ENCODE measurements at places on chromosomes 6 and 20.

DNA sequence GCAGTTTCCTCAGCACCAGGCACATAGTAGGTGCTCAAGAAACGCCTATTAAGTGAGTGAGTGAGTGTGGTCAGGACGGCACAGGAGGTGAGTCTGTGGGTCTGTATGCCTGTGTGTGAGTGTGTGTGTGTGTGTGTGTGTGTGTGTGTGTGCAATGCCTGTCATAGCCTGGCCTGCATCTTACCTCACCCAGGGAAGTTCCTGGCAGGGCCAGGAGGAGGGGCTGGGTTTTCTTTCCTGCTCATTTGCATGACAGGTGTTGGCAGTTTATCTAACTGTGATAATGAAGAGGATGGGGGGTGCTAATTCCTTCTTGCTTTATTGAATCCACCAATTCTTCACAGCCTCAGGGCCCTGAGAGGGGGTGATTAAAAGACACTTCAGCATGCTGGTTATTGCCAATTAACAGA, 146.7 kb upstream of the MLN start:
- H3K27me3 ChIP-seq = peaks cover 2% of the 10 kb centered on the region
- H3K4me1 ChIP-seq = peaks cover 3% of the 10 kb centered on the region
- H3K27ac ChIP-seq = no peak overlapping the region

- peaks cover 7% of the 10 kb centered on the region for H3K27me3 ChIP-seq
- no peak for DNase-seq
- no peaks in the 10 kb centered on the region for H3K4me1 ChIP-seq
Observed at GRCh38 chr20:46959081-46959692, 64.5 kb downstream of the EYA2 start.

DNA sequence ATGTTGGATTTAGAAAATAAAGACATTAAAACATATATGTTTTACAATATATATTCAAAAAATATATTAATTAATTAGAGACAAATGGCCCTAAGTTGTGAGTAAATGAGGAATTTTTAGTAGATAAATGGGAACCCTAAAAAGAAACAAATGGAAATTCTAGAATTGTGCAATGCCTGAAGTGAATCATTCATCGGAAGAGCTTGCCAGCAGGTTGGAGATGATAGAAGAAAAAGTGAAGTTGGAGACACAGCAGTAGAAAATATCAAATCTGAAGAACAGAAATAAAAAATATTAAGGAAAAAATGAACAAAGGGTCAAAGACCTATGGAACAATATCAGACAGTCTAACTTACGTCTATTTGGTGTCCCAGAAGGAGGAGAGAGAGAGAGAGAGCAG, 109.4 kb upstream of the NEDD9 start:
- no peak overlapping the region for H3K4me3 ChIP-seq
- peaks cover 59% of the 10 kb centered on the region for H3K4me1 ChIP-seq
- no peak for DNase-seq
- peaks cover 39% of the 10 kb centered on the region for H3K36me3 ChIP-seq

- no peak overlapping the region for H3K4me3 ChIP-seq
- H3K27me3 ChIP-seq = peaks cover 6% of the 10 kb centered on the region
- H3K27ac ChIP-seq = no peak overlapping the region
- H3K36me3 ChIP-seq = no peaks in the 10 kb centered on the region
- no peaks in the 10 kb centered on the region for H3K4me1 ChIP-seq
- DNase-seq = no peak
Observed at GRCh38 chr6:1129131-1129530, 182.8 kb upstream of the FOXQ1 start.

DNA sequence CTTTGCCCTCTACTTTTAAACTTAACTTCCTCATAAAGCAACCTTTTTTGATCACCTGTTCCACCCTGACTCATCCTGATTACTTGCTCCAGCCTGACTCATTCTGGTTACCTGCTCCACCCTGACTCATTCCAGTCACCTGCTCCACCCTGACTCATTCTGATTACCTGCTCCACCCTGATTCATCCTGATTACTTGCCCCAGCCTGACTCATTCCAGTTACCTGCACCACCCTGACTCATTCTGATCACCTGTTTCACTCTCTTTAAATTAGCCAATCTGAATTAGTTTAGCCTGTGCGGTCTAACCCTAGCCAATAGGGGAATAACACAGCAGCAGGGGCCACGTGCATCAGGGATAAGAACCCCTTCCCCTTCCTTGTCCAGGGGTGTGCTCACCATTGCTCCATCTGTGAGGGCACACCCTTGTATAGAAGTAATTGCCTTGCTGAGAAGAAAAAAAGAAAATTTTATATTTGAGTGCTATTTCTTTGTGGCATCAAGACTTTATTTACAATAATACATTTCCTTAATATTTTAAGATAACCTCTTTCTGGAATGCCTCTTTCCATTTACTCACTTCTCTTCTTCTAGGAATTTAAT, 17.9 kb downstream of the HLA-G start:
- no peaks in the 10 kb centered on the region for H3K36me3 ChIP-seq
- peak overlapping the region; percentile 35 for H3K27ac ChIP-seq
- H3K27me3 ChIP-seq = peaks cover 27% of the 10 kb centered on the region
- H3K4me3 ChIP-seq = peak overlapping the region; percentile 31
- H3K4me1 ChIP-seq = peaks cover 25% of the 10 kb centered on the region

All from activated CD4-positive, alpha-beta T cell treated with anti-CD3 and anti-CD28 coated beads for 36 hours (primary cell).